ENCODE measurements at places on chromosomes 3 and 15.

DNA sequence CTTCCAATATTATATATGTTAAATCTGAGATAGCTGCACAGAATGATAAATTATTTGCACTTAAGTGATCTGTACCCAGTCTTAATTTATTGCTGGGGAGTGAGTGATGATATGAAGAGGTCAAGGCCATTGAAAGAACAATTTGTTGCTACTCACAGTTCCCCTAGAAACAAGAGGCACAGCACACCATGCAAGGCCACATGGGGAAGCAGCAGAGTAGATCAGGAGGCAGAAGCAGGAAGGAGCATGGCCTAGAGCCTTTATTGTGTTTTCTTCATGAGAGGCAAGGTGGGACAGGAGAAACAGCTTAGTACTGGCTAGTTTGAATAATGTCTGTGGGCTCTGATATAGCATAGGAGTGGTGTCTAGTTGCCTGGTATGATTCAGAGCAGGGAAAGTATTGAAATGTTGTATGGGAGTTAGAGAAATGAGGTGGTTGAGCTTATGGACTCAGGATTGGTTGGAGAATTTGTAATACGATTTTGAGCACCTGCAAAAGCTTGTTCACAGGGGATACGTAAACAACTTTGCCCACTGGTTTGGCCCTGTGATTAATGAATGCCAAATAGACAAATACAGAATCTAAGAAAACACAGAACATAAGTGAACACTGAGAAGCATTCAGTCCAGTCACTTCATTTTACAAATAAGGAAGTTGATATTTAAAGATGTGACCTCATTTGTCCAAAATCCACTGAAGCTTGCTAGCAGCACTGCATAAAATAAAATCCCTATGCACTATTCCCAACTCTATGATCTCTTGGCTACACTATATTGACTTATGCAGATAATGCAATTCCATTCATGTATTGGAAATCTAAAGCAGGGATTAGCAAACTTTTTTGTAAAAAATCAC is 71.7 kb downstream of the TMCO5A start:
- no peak for DNase-seq

DNA sequence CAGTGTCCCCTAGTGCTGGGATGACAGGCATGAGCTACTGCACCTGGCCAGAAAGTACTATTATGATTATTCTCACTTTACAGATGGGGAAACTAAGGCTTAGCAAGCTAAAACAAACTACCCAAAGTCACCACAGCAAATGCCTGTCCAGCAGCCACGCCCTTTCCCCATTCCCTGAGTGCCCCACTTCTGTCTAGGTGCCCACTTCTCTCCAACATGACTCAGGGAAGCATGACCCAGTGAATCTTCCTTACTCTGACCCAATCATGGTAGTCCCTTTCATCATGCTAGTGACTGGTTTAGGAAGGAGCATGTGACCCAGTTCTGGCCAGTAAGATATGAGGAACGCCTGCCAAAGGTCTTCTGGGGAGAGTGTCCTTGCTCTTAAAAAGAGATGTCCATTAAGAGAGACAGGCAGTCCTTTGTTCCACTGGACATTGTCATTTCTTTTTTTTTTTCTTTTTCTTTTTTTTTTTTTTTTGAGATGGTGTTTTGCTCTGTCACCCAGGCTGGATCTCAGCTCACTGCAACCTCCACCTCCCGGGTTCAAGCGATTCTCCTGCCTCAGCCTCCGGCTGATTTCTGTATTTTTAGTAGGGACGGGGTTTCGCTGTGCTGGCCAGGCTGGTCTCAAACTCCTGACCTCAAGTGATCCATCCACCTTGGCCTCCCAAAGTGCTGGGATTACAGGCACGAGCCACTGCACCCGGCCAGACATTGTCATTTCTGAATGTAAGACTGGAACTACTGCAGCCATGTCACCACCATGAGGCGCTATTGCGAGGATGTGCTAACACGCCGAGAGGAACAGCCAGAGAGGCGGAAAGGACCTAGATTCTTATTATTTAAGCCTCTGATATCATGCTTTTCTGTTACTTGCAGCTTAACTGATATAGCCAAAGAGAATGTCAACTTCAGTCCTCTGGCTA is 19.8 kb downstream of the MEGF11 start:
- no peak for DNase-seq

GRCh38 chr3:197302696-197303341 is 4.4 kb upstream of the DLG1 start:
- no peak for DNase-seq

- DNase-seq: no peak
Measured at GRCh38 chr3:132189601-132190000, 127.6 kb upstream of the ACP3 start.

DNA sequence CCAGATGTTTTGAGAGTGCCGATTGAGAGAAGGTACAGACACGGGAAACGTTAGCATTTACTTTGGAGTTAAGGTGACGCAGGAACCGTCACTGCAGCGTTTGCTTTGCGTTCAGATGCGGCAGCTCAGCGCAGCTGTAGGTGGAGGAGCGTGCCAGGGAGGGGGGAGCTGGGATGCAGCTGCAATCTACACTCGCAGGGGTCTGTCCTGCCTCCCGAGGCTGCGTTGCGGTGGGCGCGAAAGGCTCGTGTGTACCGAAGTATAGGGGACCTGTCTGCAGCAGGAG is 425 bp upstream of the FYTTD1 start:
- no peak for DNase-seq

GRCh38 chr3:114242947-114243346 is 5.6 kb upstream of the ZNF80 start:
- no peak for DNase-seq

DNA sequence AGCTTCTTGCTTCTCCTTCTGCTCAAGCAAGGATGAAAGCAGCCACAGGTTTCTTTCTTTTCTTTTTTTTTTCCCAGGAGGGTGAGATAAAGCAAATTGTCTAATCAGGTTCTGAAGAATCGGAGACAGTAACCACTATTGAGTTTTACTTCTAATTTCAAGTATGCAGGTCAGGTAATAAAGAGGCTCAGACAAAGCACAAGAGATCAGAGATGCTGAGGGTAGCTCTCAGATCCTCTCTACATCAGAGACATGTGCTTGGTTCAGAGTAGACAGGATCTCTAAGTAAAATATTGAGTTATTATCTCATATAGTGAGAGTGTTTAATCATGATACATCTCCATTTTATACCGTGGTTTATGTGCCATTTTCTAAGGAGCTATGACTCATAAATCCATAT is 168.5 kb downstream of the NFKBIZ start:
- no peak for DNase-seq

GRCh38 chr3:177618873-177619733 is 421.8 kb upstream of the TBL1XR1 start:
- DNase-seq: no peak

GRCh38 chr3:197025736-197026480 is 3.7 kb downstream of the MELTF start:
- no peak for DNase-seq

DNA sequence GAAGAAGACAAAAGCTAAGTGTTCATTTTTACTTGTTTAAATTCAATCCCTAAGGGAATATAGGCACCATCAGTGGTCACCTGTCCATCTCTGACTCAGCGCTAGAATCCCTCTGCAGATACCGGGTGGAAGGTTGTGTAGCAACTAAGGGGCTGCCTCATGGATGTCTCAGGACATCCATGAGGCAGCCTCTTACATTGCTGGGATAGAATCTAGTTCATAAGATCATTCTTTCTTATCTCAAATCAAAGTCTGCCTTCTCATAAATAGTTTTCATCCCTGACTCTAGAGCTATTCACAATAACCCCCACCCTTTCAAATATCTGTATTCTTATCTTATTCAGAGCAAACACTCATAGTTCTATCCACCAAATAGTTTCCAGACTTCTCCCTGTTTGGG is 38.1 kb downstream of the HSPBAP1 start:
- DNase-seq: no peak

- no peak for DNase-seq
Measured at GRCh38 chr3:152149832-152150231, 118.9 kb upstream of the MBNL1 start.

DNA sequence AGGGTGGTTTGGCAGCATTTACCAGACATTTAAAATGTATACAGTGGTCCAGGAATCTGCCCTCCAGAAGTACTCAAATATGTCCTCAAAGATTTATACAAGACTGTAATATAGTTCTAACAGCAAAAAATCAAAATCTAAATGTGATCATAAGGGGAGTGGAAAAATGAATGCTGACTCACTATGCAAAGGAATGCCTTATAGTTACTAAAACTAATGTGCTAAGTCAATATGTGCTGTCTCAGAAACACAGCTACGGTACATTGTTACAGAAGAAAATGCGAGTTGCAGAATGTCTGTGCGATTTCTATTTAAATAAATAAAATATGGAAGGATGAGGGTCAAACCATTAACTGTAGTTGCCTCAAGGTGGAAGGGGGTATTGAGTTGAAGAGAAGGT is 230.1 kb upstream of the UBE2E1 start:
- DNase-seq: no peak

DNA sequence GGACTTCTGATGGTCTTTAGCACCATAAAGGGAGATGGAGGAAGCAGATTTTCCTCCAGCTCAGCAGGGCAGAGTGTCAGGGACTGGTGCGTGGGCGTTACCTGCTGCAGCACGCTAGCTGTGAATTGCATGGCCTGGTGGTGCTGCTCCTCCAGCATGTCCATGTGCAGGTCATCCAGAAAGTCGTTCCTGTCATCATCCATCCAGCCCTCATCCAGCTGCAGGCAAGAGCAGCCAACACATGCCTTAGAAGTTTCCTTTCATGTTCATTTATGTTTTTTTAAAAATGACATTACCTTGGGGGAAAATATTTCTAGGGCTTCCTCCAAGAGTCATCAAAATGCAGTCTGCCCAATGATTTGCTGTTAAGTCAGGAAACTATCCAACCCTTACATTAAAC is 239.2 kb downstream of the PDZRN3 start:
- DNase-seq: no peak

DNA sequence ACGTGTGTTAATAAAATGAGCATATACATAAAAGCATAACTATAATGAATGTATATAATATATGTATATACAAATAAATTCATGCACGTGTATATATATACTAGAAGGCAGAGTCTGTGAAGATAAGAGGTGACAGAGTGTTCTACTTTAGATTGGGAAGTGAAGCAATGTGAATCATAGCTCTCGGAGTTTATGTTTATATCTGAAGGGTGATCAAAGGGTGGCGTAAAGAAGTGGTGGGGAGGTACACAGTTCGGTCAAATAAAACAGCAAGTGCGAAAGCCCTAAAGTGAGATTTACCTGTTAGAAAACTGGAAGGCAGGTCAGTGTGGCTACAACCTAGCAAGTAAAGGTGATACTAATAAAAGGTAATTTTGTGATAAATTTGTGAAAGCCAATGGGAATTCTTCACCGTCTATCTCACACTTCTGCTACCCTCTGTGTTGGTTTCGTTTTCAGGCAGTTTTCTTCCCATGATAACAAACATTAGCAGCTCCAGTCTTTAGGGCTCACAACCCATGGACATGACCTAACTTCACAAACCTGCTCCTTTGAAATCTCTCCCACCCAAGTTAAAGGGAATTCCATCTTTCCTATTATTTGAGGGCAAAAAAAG is 46.7 kb upstream of the BCHE start:
- DNase-seq: no peak

DNA sequence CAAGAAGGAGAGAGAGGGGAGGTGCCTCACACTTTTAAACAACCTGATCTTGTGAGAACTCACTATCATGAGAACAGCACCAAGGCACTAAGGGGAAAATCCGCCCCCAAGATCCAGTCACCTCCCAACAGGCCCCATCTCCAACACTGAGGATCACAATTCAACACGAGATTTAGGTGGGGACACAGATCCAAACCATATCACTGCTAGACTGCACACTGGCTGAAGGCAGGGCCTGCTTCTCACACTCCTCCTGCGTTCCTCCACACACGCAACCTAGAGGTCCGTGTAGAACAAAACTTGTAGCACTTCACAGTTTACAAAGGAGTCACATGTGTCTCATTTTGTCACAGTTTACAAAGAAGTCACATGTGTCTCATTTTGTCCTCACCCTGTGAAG is 97.8 kb downstream of the DAPK2 start:
- no peak for DNase-seq
